ENCODE measurements at places on chromosomes 4 and X.

DNA sequence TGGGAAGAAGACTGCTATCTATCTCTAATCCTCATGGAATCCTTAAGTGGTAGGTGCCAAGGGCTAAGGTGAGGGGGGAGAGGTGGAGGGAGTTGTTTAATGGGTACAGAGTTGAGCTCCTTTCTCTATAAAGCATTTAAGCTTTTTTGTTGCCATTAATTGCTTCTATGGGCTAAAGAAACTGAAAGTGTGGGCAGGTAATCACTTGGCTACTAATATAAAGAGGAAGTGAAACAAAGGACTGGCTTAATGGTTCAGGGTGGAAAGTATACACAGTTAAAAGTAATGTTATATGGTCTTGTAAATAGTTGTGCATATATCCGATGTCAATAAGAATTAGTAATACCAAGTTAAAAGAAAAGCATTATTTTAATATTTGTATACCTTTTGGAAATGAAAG, 83.9 kb downstream of the POLA1 start:
- no peak for DNase-seq

DNA sequence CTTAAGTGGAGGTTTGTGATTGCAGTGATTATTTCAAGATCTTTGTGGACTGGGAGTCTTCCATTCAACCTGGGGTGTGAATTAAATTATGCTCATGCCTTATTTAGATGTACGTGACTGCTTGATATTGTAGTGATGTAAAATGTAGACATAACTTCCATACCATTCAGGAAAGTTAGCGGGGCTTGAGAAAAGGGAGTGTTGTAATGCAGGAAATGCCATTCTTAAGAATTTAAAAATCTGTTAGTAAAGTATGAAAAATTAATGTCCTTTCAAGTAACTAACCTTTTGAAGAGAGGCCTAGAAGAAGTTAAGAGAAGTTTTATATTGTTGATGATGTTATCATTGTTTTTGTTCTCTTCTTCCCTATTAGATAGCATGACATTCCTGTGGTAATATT, 318.2 kb downstream of the CCSER1 start:
- no peak for DNase-seq

DNA sequence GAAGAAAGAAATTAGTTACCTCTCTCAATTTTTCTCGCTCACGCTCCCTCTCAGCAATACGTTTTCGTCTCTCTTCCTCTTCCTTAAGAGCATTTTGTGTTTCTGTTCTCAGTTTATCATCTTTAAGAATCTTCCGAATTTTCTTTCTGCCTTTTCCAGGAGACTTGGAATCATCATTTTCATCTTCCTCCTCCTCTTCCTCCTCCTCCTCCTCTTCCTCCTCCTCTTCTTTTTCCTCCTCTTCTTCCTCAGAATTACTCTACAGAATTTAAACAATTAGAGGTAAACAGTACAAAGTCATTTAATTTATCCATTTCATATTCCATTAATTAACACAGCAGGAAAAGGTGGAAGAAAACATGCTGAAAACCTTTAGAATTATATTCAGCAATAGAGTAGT, 133.9 kb downstream of the ATRX start:
- no peak for DNase-seq

DNA sequence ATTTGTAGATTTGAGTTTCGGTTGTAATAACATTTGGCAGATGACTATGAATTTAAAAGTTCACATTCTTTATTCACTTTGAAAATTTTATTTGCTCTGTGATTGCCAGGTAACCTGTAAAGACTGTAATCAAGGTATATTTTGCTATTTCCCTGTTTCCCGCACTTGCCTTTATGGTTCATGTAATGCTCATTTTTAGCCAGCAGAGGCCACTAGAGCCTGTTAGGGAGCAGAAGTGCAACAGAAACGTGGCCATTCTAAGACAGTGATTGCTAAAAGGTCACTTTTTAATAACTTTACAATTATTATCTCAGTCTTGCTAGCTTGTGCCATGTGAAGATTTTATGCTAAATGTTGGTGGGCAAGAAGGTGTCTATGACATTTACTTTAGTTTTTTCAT, 12.4 kb downstream of the YIPF6 start:
- DNase-seq = peak; percentile 59

Measured in hematopoietic multipotent progenitor cell treated with erythropoietin and hydrocortisone succinate and interleukin-3 and kit ligand, for 17 days (in vitro differentiated cells).